ENCODE measurements at places on chromosomes 7 and 10.

GRCh38 chr7:117688126-117688525 is 185.1 kb downstream of the CTTNBP2 start:
- no peak for DNase-seq

GRCh38 chr7:134834689-134835462 is 55.4 kb downstream of the CALD1 start:
- DNase-seq, result no peak

- DNase-seq, result no peak
Observed at GRCh38 chr7:134799377-134799776, 19.9 kb downstream of the CALD1 start.

GRCh38 chr10:100904917-100905316 is 7.8 kb upstream of the SLF2 start:
- no peak for DNase-seq

GRCh38 chr10:60099998-60100747 is 193.8 kb upstream of the CCDC6 start:
- peak; percentile 59 for DNase-seq

DNA sequence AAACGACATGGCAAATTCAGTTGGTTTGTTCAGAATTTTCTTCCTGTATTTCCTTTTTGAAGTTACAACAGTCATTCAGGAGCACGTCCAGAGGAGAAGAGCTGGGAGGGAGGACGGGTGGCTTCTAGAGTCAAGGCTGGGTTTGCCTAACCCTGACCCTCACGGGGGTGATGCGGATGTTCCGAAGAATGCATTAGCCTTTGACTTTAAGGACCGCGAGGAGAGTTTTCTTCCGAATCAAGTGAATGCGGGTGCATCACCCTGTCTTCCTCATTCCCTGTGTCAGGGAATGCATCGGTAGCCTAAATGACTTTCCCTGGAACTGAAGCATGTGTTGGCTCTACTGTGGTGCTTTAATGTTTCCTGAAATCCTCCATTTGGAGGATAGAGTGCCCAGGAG is 396.6 kb upstream of the GALNT17 start:
- no peak for DNase-seq

DNA sequence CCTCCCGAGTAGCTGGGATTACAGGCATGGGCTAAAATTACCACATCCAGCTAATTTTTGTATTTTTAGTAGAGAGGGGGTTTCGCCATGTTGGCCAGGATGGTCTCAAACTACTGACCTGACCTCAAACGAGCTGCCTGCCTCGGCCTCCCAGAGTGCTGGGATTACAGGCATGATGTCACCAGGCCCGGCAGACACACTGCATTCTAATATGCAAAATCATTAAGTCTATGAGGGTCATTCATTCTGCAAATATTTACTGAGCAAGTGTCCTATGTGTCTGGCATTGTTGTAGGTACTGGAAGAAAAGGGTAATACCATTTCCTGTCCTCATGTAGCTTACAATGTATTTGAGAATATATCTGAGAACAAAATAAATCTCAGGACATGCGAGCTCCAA is 2.7 kb downstream of the PUS7 start:
- no peak for DNase-seq

GRCh38 chr7:97167176-97167575 is 49.7 kb downstream of the SDHAF3 start:
- no peak for DNase-seq

GRCh38 chr10:113476191-113476590 is 76.7 kb upstream of the HABP2 start:
- DNase-seq, result no peak

DNA sequence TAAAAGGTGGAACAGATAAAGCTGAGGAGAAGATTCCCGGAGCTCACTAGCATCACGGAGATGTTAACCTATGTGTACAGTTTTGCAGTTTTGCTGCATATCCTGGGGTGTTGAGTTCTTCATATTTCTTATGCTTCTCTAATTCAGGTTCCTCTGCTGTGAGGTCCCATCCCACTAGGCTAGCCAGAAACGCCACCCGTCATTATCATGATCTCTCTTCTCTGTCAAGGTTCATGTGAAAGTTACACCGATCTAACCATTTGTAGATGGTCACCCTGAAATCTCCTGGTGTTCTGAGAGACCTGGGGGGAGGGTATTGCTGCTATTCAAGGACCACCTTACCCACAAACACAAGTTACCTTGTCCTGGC is 136.3 kb downstream of the CCDC71L start:
- no peak for DNase-seq

- DNase-seq, result no peak
Observed at GRCh38 chr10:79932307-79932706, 16.6 kb downstream of the SFTPD start.

DNA sequence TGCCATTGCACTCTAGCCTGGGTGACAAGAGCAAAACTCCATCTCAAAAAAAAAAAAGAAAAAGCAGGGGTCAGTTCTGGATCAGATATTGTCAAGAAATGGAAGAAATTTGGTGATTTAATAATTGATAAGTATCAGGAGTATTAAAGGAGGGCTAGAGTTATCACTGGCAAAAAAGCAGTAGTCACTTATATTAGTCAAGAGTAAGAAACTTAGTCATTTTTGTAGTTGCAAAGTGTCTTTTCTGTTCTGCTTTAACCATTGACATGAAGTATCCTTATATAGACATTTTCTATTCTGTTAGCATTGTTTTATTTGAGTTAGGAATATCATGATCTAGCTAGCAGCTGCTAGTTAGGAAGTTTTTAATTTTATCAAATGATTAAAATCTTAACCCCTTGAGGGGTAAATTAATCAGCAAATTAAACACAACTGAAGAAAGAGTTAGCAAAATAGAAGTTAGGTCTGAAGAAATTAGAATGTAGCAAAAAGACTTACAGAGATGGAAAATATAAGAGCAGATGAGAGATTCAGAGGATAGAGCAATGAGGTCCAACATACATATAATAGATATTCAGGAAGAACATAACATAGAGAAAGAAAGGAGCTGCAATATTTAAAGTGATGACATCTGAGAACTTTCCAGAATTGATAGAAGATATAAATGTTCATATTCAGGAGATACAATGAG is 7.3 kb upstream of the CCDC6 start:
- DNase-seq, result no peak

DNA sequence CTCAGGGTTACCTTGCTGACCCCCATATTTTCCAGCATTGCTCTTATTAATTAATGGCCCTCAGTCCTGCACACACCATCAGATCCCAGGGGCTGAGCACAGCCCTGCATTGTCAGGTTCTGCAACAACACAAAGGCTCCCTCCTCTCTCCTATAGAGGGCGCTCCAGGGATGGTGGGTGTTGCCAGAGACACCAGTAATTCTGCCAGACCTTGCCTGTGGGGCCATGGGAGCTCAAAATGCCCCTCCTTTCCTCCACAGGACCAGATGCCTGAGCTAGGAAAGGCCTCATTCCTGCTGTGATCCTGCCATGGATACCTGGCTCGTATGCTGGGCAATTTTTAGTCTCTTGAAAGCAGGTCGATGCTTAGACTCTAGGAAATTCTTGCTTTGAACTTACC is 42.8 kb upstream of the PRSS58 start:
- no peak for DNase-seq

DNA sequence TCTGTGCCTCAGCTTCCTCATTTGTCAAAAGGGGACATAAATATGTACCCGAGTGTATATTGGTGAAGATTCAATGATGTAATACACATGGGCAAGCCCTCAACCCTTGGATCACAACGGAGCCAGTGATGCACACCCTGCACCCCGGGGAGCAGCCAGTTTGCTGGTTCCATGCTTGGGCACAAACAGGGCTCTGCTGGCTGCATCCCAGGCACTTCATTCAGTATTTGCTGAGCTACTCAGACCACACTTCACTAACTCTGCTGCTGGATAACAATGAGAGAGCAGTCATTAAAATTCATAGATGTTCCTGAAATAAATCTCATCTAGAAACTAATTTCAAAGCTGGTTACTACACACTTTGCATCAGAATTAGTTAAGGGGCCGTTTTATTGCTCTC is 72.0 kb downstream of the SCRN1 start:
- no peak for DNase-seq

DNA sequence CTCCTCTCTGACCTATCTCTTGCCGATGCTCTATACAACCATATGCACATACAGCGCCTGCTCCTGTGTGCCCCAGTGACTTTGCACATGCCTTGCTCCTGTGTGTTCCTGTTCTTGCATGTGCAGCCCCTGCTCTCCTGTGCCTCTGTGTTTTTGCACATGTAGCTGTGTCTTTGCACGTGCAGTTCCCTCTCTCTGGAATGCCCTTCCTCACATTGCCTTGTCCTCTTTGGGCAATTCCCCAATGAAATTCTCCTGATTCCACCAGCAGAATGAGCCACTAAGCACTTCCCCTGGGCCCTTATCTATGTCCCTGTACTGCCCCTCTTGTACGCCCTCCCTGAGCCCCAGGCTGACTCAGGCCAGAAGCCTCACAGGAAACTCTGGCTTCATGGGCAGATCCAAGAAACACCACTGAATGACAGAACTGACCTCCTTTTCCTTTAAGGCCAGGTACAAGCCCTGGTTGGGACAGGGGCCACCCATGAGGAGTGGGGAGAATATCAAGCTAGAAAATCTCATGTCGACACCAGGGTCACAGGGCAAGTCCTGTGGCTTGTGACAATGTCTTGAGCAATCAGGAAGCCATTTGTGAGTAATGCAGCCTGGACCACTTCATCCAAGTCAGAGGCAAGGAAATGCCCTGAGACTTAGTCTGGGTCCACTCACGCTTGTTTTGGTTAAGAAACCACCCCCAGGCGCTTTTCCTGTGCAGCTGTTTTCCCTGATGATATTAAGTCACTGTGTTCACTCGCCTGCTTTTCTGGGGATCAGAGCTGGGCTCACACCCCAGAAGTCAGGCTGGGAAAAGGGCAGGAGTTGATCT is 1.9 kb upstream of the ARHGAP22 start:
- DNase-seq, result peak; percentile 69

GRCh38 chr7:143285470-143285778 is 666 bp downstream of the TMEM139 start:
- DNase-seq, result peak; percentile 96

GRCh38 chr7:156115582-156115981 is 303.3 kb upstream of the SHH start:
- no peak for DNase-seq

DNA sequence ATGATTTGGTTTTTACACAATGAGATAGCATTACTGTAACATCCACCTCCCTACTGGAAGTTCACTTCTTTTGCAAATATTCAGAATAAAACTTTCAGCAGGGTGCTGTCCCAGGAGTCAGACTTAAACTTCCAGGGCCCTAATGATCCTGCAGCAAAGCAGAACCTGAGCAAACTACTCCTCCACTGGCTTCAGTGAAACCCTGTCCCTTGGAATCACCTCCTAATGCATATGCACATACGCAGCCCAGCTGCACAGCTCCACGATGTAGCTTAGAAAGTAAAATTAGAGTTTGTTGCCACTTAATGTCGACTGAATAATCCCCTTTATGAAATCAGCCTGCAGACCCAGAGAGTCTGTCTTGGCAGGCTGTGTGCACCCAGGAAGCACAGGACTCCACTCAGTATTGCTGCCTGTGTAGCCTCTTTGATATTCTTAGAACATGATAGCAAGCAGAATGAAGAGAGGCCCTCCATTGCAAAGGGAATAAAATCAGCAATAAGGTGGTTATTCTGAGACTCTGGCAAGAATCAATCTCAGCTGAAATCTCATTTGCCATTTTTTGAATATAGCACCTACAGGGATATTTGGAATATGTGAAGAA is 1.6 kb downstream of the NPSR1 start:
- DNase-seq, result no peak

GRCh38 chr7:50359995-50360925 is 55.7 kb downstream of the IKZF1 start:
- no peak for DNase-seq

DNA sequence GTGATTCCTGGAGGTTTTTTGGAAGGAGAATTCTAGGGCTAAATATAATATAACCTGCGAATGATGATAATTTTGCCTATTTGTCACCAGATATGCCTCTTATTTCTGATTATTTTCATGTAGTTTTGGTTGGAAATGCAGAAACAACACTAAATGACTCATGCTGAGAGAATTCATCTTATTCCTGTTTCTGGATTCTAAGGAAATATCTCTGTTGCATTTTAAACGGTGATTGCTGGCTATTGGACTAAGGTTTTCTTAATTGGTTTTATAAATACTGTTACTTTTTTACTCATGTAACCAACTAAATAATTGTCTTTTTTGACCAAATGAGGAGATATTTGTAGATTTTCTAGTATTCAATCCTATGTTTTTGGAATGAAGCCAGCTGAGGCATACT is 204.9 kb upstream of the NPSR1 start:
- DNase-seq, result no peak

DNA sequence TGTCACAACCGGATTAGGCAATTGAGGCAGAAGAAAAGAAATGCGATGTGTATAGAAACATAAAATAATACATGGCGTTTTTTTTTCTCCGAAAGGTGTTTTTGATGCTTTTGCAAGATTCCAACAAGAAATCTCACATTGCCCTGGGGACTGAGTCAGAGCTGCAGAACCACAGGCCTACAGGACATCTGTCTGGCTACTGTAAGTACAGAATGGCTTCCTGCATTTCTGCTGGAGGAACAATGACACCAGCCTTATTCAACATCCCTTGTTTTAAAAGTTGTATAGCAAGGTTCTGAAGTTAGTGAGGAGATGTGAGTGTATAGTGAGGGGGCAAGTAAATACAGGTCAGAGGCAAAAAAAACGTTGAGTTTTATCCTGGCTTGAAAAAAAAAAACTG is 256.4 kb downstream of the ABCA13 start:
- DNase-seq, result no peak

DNA sequence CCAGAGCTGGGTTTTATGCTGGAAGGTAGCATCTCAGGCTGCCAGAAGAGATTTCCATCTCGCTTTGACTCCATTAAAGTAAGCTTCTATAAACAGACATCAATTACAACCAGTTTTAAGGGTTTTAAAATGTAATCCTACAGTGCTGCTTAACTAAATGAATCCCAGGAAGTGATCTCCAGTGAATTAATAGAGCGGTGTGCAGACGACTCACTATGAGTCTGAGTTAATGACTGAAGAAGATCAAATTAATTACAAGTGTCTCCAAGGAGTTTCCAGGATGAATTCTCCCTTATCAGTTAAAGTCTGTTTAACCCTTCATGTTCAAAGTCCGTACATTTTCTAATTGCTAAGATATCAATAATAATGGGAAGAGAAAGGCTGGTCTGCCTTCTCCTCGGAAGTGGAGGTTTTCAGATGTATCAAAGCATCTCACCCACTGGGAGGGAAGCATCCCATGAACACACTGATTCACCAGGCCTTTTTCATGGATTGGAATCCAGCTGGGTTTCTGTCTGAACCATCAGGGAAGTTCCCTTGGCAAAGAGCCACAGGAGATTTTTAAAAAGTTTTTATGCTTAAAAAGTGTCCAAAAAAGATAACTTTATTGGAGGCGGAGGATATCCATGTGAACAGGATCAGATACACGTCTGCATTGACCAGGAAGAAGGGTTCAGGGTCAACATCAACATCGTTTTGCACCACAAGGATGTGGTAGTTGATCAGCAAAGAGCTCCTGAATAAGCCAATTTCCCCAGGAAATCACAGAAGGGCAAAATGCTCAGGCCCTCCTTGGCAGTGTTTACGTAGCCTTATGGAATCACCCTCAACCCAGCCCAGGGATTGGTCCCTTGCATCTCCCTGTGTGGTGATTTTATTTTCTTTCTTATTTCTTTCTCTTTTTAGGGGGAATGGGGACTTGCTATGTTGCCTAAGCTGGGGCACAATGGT is 288.2 kb downstream of the POU6F2 start:
- DNase-seq, result no peak

- peak; percentile 95 for DNase-seq
Observed at GRCh38 chr7:138864667-138865066, 66.7 kb upstream of the ATP6V0A4 start.
